Stimulated activated CD4-positive, alpha-beta T cell treated with anti-CD3 and anti-CD28 coated beads, Interleukin-15, amount 100 ng/mL, for 48 hours (primary cell): ENCODE measurements at places on chromosomes 7 and 10.

DNA sequence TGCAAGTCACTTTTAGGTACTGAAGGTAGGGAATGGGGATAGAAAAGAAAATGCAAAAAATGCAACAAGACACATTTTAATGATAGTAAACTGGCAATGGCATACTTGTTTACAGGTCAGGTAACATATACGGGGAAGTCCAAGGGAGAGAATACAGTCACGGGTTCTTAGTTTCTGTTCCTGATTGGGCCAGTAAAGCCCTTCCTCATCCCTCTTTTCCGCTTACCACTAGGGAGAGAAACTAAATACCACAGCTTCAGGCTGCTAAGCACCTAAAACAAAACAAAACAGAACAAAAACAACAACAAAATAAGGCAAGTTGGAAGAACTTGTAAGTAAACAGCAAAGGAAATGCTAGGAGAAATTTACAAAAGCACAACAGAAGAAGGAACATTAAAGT is 65.2 kb upstream of the OGDHL start:
- no peak for DNase-seq

DNA sequence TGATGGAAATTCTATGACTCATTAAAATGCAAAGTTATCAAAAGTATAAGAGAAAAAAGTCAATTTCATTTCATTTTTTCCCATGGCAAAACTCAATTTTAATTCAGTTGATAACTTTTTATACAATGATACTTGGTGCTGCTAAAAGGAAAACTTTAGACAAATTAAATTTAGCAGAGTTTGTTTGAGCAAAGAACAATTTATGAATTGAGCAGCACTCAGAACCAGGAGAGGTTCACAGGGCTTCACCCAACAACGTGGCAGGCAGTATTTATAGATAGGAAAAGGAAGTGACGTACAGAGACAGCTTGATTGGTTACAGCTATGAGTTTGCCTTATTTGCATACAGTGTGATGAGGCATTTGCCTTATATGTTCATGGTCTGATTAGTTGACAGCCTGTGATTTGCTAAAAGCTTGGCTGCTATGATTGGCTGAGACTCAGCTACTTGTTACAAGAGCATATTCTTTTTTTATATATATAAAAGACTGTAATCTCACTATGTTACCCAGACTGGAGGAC is 157.2 kb upstream of the CELF2 start:
- no peak for DNase-seq

- DNase-seq, result no peak
Measured at GRCh38 chr10:72328045-72328828, 26.5 kb downstream of the DNAJB12 start.

DNA sequence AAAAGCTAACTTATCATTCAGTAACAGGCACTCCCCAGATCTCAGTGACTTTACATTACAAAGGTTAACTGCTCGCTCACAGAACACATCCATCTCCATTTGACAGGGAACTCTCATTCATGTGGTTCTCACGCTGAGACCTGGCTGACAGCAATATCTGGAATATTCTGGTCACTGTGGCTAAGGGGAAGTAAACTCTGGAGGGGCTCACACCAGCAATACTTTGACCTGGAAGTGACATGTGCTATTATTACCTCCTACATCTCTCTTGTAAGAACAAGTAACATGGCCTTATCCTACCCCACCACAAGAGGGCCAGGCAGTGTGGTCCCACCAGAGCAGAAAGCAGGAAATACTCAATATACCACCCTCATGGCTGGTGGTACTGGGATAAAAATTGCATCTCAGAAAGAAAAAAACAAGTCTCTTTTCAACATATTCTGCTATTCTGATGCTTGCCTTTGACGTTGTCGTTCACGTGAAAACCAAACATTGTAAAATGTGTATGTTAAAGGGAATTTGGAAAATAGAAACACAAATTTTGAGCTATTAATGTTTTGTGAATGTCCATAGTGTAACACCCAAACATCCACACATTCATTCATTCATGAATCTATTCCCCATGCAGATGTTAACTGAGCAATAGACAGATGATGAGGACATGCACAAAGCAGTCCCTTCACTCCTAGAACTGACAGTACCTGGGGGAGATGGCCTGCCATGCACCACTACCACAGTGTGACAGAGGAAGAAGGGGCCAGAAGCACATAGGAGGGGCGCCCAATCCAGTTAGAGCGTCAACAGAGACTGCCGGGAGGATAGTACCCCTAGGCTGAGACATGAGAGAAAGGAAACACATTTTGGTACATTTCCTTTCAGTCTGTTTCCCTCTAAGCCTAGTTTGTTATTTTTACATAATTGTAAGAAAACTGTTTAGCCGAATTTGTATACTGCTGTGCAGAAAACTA is 166.0 kb upstream of the SP4 start:
- peak; percentile 23 for DNase-seq

DNA sequence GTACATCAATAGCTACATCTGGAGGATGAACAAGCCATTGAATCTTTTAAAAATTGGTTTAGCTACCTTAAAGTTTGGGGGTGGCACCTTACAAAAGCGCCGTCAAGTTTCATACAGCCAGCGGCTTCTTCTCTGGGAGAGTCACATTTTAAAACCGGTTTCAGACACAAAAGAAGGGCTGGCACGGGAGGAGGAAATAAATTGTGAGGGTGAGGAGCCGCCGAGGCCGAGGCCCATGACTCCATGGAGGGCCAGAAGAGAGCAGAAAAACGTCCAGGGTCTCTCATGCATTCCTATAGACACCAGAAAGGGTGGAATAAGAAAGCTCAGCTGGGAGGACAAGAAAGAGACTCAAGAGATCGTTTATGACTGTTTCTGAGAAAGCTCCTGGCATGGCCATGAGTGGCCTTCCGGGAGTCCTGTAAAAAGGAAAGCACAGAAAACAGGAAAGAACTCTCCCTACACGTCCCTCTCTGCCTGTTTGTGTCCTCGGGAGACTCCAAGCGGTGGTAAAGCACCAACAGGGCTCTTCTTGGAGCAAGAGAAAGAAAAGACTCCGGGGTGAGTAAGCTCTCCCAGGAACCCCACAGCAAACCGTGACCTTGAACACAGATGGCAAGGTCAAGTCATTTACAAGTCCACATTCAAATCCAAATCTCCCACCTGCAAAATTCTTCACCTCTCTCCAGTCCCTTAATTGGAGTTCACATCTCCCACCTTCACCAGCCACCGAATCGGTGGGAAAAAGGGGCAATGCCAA is 1.8 kb downstream of the FRAT2 start:
- DNase-seq, result no peak

GRCh38 chr10:49165821-49166483 is 22.2 kb downstream of the TMEM273 start:
- no peak for DNase-seq

DNA sequence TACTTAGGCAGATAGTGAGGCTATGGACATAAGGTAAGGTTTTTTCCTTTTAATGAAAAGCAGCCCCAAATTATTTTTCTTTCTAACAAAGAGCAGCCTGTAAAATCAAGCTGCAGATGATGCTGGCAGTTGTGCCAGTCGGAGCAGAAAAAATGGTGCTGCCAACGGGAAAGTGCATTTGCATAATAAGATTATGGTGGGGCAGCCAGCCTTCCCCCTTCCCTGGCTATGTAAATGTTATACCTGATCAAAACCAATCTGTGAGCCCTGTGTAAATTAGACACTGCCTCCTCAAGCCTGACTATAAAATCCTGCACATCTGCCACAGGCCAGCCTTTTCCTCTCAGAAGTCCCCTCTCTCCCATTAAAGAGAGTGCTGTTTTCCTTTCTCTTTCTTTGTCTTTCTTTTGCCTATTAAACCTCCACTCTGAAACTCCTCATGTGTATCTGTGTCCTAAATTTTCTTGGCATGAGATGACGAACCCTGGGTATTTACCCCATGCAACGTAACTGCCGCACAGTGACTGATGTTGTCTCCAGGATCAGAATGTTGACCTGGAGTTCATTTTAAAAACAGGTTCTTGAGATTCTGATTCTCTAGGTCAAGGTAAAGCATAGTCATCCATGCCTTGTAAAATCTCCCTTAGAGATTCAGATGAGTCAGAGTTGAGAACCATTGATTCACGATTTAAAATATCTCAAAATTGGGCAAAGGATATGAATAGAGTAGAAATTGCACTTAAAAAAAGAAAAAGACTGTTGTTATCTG is 167.3 kb upstream of the C1GALT1 start:
- DNase-seq, result no peak

DNA sequence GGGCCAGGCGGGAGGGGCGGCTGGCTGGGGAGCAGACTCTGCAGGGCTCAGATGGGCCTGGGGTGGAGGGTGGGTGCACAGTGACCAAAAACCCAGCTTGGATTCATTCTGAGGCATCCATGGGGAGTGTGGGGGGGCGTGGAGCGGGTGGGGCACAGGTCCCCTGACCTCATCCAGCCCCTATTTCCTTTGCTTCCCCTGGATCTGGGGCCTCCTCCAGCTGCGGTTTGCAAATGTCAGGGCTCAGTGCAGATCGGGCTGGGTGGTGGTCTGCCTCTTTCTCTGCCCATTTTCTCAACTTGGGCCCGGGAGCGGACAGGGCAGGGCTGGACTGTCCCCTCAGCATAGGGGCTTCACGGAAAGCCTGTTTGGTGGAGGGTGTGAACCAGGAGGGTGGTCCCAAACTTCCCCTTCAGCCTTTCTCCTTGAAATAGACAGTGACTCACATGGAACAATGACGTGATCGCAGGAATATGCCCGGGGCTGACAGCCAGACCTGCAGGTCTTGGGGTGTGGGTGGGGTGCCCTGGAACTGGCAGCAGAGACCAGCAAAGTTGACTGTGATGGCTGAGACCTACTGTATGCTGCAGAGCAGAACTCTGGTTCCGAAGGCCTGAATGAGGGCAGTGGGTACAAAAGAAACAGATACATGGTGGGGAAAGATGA is 72.9 kb upstream of the PODXL start:
- no peak for DNase-seq

DNA sequence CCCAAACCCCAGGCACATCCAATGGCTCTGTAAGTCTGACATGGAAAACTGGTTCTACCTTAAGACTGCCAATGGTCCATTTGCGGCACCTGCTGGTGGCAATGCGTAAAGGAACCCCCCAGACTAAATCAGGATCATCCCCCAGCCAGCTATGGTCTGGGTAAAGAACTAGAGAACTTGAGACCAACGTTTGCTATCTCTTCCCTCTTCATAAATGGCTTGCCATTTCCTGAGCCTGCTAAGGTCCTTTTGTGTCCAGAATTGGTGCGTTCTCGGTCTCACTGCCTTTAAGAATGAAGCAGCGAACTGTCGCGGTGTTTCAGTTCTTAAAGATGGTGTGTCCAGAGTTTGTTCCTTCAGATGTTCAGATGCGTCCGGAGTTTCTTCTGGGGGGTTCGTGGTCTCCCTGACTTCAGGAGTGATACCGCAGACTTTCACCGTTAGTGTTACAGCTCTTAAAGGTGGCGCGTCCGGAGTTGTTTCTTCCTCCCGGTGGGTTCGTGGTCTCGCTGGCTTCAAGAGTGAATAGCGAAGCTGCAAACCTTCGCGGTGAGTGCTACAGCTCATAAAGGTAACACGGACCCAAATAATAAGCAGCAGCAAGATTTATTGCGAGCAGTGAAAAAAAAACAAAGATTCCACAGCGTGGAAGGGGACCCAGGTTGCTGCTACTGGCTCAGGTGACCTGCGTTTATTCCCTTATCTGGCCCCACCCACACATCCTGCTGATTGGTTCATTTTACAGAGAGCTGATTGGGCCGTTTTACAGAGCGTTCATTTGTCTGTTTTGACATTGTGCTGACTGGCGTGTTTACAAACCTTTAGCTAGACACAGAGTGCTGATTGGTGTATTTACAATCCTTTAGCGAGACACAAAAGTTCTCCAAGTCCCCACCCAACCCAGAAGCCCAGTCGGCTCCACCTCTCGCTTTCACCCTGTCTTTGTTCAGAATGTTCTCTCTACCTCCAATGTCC is 95.4 kb downstream of the ELMO1 start:
- DNase-seq, result peak; percentile 58

DNA sequence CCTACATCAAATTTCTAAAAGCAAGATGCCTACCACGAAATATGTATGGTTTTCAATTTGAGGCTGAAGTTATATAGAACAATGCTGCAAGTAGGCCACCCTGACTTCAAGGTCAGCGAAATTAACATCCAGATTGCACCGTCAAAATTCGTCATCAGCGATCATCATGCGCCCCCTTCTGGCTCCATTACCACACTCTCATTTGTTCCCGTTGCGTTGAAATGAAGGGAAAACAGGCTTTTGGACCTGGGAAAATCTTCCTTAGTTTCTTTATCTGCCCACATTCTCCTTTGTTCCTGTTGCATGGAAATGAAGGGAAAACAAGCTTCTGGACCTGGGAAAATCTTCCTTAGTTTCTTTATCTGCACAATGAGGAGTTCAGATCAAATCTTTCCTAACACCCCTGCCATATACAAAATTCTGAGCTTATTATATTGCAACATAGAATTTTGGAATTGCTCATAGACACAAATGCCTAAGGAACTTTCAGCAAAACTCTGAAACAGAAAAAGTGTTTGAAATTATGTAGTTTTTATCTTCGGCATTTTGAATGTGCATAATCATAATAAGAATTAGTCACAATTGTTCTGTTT is 98.2 kb upstream of the PRKCQ start:
- DNase-seq, result peak; percentile 7

DNA sequence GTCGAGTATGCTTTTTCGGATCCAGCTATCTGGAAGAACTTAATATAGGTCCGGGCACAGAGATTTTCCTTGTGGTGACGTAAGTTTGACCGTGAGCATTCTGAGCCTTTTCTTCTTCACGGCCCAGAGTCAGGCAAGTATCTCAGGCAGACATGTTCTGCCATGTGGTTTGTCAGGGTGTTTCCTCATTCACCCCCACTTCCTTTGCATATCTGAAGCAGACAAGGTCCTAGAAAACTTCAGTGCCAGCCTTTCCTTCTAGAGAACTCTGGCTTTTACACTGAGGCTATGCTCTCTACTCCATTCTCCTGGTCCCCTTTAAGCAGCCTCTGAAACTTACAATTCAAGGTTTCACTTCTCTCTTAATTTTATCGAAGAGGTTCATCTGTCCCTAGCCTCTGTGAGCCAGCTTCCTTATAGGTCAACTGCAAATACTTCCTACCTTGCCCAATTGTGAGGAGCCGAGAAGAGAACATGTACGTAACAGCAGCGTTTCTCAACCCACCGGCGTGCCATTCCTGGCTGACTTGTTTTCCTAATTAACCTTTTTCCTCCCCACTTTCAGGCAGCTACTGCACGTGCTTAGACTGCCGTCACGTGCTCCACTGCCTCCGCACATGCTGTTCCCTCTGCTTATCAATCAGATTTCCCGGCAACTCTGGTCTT is 47.3 kb downstream of the CDCA7L start:
- DNase-seq, result no peak
